ENCODE measurements at places on chromosomes 1 and 21. TPM values are rescaled to one million over a fixed set of nuclear protein-coding genes. Genes with fewer than 3 reads are reported as not detected.

The CYP4A22 gene
- 0.47 TPM for total RNA-seq

The TCHHL1 gene
- not detected for total RNA-seq

The TMEM200B gene
- 3.3 TPM for total RNA-seq

The KDF1 gene
- 0.15 TPM for total RNA-seq

- DNase-seq = no peak
Observed at GRCh38 chr1:239807361-239807760, 284.3 kb upstream of the FMN2 start.

DNA sequence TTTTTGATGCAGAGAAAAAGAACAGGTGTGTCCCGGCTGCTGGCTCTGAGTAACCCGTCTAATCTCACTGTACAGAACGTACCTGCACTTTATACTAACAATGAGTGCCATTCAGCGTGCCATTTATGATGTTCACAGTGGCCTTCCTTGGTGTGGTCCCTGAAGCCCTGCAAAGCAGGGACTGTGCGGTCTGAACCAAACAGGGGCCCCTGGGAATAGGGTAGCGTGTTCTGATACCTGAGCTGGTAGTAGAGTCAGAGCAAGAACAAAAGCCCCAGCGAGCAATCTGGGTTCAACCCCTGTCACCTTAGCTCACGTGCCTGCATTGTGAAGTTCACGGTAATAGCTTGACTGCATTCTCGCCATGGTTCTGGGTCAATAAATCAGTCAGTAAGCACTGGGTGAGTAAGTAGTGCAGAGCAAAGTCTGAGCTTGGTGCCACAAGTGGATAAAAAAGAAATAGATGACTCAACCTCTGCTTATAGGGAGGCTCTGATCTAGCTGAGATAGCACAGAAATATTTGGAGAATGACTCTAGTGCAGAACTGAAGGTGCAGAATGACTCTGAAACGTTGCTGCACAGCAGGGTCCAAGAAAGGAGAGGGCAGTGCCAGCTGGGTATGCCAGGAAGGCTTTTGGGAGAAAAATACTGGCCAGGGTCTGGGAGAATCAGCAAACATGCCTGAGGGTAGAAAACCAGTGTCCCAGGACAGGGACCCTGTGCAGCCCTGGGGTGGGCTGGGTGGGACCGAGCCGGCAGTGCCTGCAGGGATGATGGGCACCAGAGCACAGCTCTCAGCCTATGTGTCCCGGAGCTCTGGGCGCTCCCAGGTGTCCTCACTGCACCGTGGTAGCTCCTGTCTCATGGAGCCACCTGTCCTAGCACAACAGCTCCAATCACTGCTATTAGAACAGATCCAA is 125.9 kb downstream of the RHOU start:
- no peak for DNase-seq

GRCh38 chr1:3267550-3268270 is 186.8 kb upstream of the ARHGEF16 start:
- no peak for DNase-seq

DNA sequence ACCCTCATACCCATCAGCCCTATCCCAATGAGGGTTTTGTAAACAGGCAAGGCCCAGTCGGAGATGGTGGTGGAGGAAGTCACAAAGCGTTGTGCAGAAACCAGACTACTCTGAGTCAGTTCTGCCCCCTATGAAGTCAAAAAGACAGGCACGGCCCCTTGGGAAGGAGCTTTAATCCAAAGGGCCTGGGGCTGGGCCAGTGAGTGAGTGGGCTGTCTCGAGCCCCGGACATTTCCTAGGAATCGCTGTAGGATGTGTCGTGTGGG is 442 bp upstream of the AHCYL1 start:
- no peak for DNase-seq

DNA sequence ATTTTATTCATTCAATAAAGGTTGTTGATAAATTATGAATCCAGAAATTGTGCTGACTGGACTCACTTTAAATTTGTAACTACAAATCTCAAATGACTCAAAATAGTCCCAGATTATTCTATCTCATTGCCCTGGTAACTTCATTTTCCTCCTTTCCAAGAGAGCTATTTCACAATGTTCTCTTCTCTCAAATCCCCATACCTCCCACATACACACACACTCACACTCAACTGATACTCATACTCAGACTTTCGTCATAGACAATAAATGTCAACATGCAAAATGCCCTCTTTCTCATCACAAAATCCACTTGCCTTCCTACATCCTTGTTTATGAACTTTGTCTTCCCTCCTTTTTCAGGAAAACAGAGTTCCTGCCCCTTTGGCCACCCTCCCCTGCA is 33.3 kb downstream of the EXTL2 start:
- no peak for DNase-seq

DNA sequence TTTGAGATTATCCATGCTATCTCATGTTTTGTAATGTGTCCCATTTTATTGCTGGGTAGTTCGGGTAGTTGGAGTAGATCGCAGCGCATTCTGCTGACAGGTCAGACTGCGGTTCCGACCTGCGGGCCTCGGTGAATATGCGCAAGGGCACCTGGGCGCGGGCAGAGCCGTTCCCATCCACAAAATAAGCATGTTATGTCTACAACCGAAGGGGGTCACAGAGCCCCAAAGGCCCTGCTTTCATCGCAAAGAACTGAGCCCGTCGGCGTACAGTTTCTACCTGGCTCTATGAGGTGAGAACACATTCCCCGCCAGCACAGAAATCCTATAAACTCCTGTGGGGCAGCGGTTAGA is 88.4 kb downstream of the PRKAB2 start:
- DNase-seq = no peak
